ENCODE measurements at places on chromosomes 3 and 15.
A peak's percentile ranks its signal among the peaks of the same experiment; 100 is the strongest.

GRCh38 chr3:197428117-197428801, 127.5 kb downstream of the BDH1 start:
- no peak for DNase-seq

DNA sequence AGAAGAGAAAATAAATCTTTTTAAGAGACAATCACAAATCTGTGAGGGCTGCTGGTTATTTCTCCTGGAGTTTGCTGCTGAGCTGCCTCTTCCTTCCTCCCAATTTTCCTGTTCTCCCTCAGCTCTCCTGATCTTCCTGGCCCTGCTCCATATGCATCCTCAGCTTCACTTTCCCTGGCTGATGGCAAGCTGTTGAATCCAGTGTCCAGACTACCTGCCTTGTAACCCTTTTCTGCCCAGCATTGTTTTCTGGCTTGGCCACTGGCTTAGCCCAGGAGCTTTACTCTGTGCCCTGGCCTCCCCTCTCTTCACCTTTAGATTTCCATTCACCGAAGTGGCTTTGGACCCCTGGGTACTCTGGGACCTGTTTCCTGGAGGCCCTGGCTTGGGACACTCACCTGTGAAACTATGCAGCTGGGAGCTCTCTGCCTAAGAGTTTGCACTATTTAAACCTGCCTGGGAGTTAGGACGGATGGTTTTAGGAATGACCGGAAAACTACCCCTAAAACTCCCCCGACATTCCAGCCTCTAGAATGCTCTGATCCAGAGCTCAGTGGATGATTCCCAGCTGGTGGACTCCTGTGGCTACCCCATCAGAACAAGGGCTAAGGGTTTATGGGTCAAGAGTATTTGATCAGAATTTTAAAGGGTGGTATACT, 90.0 kb downstream of the RBPMS2 start:
- no peak for DNase-seq

DNA sequence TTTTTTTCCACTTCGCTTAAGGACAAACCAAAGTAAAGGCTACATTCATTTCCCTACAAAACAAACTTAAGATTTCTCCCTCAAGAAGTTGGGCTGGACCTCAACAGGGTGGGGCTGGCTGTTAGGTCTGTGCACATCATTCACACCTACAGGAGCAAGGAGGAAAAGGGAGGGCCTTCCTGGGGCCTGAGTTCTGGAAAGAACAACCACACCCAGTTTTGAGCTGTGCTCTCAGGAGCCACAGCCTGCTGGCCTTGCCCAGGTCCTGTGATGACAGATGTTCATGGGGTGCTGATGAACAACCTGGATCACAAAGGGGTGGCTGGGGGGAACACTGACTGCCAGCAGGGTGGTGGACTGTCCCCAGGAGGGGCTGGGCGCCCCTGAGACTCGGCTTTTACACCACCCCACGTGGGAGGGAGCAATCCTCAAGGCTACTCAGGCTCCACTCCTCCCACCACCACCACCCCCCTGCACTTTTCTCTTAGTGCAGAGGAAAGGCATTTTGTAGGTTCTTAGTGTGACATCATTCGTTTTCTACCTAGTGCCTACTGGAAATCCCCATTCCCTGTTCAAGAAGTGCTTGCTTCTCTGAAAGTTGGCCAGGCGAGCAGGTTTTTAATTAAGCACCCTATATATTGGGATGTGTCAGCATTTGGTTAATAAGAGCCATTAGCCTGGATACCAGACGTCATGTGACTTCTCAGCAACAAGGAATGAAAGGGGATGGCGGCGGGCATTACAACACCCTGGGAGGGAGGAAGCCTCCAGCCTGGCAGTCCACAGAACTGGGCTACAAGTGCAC, 35.7 kb downstream of the CCNB2 start:
- no peak for DNase-seq

GRCh38 chr3:153144779-153145178, 17.2 kb upstream of the RAP2B start:
- no peak for DNase-seq

DNA sequence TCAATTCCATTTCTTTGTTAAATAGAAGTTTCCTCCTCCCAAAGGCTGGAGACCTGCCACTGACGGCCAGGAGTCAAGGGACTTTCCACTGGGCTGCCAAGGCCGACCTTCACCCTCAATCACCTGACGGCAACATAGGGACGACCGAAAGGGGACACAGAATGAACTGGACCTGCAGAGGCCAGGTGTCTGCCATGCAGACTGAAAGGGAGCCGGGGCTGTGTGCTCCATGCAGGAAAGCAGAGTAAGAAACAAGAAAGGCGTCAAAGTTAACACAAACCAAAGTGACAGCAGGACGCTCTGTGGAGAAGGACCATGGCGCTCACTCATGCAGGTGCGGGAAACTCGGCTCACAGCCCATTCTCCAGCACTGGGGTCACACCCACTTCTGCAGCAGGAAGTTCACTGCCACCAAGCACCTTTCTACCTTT, 26.1 kb downstream of the ZXDC start:
- no peak for DNase-seq

DNA sequence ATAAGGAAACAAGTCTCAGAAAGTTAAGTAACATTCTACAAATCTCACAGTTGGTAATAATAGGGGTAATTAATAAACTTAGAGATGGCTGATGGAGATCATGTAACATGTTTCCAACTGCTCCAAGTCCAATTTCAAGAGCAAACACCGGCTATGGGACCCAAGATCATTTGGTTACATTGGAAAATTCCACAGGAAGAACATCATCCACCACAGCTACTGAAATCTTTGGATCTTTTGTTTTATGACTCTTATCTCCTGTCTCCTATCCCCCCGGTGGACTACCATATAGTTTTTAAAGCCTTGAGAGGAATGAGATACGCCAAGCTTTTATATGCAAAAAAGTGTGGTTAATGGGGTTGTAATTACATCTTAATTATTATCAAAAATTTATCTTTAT, 216.1 kb downstream of the WNT5A start:
- DNase-seq, result no peak

DNA sequence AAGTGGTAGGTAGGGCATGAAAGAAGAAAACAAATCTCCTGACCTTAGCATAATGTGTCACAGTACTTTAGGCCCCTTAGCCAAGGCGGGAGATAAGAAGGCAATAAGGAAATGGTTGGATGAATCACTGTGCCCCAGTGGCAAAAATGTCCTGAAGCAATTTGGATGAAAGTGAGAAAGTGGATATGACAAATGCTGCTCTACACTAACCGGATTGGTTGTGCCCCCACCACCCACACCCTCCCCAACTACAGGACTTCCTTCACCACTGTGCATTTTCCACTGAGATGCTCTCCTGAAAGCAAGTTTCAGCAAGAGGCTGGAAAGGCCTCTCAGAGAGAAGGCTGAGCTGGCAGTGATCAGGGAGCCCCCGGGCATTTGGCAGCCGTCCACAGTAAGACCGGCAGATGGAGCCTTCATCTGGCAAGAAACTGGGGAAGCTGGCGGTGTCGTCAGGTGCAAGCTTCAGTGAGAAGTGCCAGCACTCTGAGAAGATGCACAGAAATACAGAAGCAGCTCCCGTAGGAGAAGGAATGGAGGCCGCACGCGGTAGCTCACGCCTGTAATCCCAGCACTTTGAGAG, 63.8 kb downstream of the ATP1B3 start:
- DNase-seq, result no peak

- DNase-seq, result no peak
Measured at GRCh38 chr3:30259730-30260129, 346.7 kb upstream of the TGFBR2 start.

- no peak for DNase-seq
Measured at GRCh38 chr3:37223576-37223975, 49.2 kb upstream of the LRRFIP2 start.

DNA sequence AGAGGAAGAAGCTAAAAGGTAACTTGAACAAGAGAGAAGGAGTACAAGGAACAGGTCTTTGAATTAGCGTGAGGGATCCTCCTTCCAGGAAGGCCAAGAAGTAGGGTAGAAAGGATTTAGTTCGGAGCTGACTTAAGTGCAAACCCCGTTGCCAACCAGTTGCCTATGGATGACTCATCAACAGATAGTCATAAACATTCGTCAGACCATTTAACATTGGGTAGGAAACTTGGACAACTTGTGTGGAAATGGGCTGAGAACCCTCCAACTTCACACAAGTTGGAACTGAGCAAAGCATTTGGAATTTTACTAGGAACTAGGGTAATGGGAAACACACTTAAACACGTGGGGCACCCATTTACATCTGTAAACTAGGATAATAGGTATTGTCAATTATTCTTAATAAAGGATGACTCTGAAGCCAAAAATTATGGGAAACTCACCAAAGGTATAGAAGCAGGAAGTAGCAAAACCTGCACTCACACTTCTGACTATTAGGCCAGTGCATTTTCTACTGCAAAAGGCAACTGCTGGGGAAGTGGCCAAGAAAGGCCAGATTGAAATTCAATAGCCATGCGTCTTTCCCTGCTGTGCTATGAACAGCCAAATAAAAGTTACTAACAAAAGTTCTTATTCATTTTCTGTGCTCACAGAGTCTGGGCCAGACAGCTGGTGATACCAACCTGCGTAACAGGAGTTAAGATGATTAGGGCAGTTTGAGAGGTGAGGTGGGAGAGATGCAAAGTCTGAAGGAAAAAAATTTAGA, 174.5 kb upstream of the TMC3 start:
- DNase-seq, result no peak

DNA sequence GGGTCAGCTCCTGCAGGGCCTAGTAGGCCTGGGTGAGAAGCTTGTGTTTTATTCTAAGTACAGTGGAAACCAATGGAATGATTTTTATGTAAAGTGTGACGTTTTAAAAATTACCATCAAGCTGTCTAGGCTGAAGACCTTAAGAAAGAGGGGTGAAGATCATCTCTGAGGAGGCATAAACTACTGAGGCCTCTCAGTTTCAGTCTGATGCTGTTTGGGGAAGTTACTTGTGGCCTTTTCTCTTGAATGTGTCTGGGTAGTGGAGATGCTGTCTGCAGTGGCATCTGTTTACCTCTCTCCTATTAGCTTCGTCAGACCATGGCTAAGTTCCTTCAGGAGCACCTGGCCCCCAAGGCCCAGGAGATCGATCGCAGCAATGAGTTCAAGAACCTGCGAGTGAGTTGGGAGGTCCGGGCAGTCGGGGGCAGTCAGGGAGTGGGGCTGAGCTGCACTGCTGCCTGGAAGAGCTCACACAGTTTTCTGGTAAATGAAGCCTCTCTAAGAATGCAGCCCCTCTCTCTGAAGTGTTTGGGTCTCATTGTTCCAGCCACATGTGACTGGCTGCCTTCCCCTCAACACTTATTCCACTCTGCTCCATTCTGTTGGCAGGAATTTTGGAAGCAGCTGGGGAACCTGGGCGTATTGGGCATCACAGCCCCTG, 1.9 kb downstream of the IVD start:
- DNase-seq, result no peak

GRCh38 chr3:113606539-113607218, 74.3 kb downstream of the SIDT1 start:
- no peak for DNase-seq

DNA sequence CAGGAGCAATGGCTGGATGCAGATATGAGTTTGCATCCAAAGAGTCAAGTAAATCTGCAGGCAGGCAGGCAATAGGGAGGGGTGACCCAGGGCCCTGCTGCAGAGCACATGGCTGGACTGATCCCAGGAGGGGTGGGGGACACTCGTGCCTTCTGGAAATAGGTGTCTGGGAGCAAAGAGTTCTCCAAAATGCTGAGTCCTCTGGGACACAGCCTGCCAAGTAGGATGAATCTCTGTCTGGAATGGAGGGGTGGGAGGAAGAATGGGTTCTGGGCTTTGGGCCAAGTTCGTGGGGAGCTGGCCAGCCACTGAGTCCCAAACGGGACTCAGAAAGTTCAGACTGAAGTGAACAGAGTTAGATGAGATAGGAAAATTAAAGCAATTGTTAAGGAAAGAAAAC, 214.5 kb downstream of the MTHFS start:
- no peak for DNase-seq

GRCh38 chr3:117454254-117454653, 744.7 kb downstream of the TUSC7 start:
- DNase-seq, result peak; percentile 11

DNA sequence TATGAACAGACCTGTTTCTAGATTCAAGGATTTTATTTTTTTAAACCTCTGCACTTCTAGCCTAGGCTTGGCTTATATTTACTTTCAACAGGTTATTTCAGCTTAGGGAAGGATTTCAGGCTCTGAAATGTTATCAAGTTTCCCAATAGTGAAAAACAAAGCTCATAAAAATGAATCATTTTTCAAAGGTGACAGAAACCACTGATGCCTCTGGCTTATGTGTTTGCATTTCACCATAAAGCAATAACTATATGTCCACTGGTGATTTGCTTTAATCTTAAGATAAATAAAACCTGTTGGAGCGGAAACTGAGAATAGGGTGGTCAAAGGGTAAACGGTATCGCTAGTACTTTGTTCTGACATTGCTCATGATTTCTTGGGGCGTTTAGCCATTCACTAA, 141.2 kb upstream of the LRIG1 start:
- no peak for DNase-seq

DNA sequence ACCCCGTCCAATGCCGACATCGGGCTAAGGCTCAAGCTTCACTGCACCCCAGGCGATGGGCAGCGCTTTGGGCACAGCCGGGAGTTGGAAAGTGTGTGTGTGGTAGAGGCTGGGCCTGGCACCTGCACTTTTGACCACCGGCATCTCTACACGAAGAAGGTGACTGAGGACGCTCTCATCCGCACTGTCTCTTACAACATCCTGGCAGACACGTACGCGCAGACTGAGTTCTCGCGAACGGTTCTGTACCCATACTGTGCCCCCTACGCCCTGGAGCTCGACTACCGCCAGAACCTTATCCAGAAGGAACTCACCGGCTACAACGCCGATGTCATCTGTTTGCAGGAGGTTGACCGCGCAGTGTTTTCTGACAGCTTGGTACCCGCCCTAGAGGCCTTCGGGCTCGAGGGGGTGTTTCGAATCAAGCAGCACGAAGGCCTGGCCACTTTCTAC, 1.0 kb downstream of the PDE12 start:
- DNase-seq, result no peak

DNA sequence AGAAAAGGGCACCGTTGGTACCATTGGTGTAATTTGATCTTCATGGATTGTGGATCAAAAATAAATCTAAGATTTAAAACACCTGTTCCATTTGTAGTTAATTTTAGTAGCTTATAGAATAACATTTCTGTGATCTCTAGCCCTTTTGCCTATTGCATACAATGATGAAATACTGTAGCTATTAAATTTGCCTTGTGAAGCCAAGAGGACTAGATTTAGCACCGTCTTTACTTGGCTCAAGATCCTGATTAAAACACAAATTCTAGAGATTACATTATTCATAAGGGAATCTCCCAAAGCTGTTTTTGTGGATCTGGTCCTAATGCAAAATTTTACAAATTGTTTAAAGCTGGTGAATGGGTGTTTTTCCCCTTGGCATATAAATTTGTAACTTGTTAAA, 8.2 kb downstream of the TBC1D23 start:
- no peak for DNase-seq

- no peak for DNase-seq
Measured at GRCh38 chr15:101124731-101125451, 127.0 kb downstream of the CHSY1 start.

DNA sequence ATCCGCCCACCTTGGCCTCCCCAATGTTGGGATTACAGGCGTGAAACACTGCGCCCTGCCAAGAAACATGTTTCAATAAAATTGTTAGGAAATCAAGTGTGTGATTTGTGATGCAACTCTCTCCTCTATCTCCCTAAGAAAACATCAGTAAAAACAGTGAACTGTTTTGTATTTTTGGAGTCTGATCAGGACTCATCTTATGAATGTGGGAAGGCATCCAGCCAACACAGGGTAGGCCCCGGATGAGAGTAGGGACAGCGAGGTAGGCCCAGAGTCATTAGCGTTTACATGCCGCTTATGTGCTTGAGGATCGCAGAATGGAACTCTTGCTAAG, 884 bp upstream of the GLYCTK start:
- DNase-seq, result no peak

Measured in NCI-H510A (cell line).